ENCODE measurements at places on chromosomes 6 and 20. TPM values are rescaled to one million over a fixed set of nuclear protein-coding genes. Genes with fewer than 3 reads are reported as not detected.

Gene DEFB113
- total RNA-seq, result not detected

Gene HLA-DQB1
- 11.6 TPM for total RNA-seq

Gene RAMACL
- total RNA-seq, result 0.59 TPM

Gene SMLR1
- not detected for total RNA-seq

Gene MCHR2
- not detected for total RNA-seq

Gene MCCD1
- not detected for total RNA-seq

Gene HCK
- total RNA-seq, result not detected

Gene POU5F1
- not detected for total RNA-seq

Gene TMEM244
- total RNA-seq, result not detected

Gene LMBRD1
- 14.0 TPM for total RNA-seq

Gene PROKR2
- total RNA-seq, result not detected

Gene FLRT3
- total RNA-seq, result not detected

Gene GSTA2
- total RNA-seq, result not detected

Gene PKIB
- total RNA-seq, result not detected

Gene APCDD1L
- not detected for total RNA-seq

Gene SLC17A2
- not detected for total RNA-seq

Gene RAET1G
- total RNA-seq, result not detected

Gene SLC17A4
- total RNA-seq, result not detected

Gene SLC13A3
- total RNA-seq, result not detected

Gene OLIG3
- 0.17 TPM for total RNA-seq

Gene MAFB
- total RNA-seq, result 0.11 TPM

Measured in activated CD8-positive, alpha-beta memory T cell treated with anti-CD3 and anti-CD28 coated beads for 36 hours (primary cell).